ENCODE measurements at places on chromosomes 13 and 19.

GRCh38 chr19:41785653-41786052, 10.7 kb upstream of the CEACAM3 start:
- DNase-seq = peak; percentile 94

- peak; percentile 58 for DNase-seq
These were observed 4.2 kb upstream of the ZNF486 start for GRCh38 chr19:20162821-20163220.

GRCh38 chr13:106028911-106029310, 506.6 kb downstream of the EFNB2 start:
- no peak for DNase-seq

DNA sequence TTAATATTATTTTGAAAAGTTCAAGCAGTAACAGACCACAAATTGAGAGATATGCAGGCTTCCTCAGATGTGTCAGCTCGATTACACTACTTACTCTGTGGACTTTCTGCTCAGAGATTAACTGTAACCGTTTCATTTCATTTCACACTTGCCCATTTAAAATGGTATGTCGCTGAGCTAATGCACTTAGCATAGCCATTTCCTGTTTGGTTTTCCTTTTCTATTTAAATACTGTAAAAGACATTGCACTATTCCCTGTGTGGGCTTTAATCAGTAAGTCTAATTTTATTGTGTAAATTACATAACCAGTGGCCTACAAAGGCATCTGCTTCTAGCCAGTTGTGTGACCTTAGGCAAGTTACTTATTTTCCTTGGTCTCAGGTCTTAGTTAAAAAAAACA, 237.6 kb downstream of the LACC1 start:
- peak; percentile 72 for DNase-seq

GRCh38 chr13:72514146-72514545, 213.3 kb downstream of the MZT1 start:
- DNase-seq = no peak

DNA sequence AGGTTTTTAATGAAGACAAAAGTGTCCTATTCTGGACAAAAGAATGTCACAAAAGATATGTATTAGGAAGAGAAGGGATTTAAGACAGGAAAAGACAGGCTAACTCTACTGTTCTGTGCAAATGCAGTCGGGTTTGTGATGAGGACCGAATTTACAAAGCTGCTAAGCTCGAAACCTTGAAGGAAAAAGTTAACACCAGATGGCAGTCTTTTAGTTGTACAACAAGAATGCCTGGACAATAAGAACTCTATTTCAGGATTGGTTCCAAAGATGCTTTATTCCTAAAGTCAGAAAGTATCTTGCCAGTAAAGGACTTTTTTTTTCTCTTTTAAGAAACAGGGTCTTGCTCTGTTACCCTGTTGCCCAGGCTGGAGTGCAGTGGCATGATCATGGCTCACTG, 51.1 kb downstream of the HS6ST3 start:
- peak; percentile 31 for DNase-seq

DNA sequence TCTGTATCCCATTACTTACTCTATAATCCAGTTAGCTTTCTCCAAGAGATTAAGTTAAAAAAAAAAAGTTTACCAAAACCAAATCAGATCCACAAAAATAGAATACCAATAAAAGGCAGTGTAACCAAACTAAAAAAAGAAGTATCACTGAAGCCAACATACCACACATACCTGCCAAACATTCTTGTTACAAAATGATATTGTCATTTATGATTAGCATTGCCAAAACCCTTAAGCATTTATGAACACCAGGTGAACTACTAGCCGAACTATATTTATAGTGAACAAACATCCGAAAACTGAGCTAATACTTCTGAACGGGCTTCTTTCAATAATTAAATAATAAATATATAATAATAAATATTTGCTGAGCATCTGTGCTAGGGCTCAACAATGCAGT, 59.1 kb upstream of the EEF1AKMT1 start:
- no peak for DNase-seq

- DNase-seq = peak; percentile 4
These were observed 10.3 kb upstream of the EDNRB start for GRCh38 chr13:77928909-77929308.

- DNase-seq = peak; percentile 37
These were observed 61.4 kb upstream of the ZNF835 start for GRCh38 chr19:56732976-56733375.
